ENCODE measurements at places on chromosomes 7 and 10.

DNA sequence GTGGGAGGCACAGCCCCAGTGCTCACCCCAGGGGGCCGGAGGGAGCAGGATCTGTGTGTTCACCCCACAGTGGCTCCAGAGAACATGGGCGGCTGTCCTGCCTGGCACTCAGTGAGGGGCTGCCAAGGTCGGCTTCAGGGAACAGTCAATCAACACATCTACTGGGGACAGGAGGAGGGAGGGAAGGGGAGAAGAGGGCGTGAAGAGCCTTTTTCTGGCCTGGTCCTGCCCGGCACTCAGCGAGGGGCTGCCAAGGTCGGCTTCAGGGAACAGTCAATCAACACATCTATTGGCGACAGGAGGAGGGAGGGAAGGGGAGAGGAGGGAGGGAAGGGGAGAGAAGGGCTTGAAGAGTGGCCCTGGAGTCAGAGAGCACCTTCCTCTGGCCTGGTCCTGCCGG is 184.9 kb downstream of the ADARB2 start:
- no peak for DNase-seq

DNA sequence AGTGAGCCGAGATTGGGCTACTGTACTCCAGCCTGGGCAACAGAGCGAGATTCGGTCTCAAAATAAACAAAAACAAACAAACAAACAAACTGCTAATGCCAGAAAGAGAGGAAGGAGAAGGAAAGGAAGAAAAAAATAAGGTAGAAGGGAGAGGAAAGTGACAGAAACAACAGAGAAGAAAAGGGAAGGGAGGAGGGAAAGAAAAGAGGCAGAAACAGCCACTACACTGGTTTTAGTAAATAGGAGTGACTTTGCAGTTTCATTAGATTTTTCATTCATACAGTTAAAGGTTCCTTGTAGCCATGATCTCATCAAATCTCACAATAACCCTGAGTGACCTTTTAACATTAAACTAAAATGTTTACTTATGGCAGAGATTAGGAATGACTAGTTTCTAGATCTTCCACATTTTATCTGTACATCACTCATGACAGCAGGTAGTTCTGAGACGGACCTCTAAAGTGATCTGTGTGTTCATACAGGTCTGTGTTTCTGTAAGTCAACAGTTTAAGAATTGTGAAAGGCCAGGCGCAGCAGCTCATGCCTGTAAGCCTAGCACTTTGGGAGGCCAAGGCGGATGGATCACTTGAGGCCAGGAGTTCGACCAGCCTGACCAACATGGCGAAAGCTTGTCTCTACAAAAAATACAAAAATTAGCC is 191.3 kb upstream of the KLF14 start:
- DNase-seq: no peak

GRCh38 chr10:7657552-7657951 is 9.2 kb downstream of the ITIH5 start:
- peak; percentile 17 for DNase-seq

DNA sequence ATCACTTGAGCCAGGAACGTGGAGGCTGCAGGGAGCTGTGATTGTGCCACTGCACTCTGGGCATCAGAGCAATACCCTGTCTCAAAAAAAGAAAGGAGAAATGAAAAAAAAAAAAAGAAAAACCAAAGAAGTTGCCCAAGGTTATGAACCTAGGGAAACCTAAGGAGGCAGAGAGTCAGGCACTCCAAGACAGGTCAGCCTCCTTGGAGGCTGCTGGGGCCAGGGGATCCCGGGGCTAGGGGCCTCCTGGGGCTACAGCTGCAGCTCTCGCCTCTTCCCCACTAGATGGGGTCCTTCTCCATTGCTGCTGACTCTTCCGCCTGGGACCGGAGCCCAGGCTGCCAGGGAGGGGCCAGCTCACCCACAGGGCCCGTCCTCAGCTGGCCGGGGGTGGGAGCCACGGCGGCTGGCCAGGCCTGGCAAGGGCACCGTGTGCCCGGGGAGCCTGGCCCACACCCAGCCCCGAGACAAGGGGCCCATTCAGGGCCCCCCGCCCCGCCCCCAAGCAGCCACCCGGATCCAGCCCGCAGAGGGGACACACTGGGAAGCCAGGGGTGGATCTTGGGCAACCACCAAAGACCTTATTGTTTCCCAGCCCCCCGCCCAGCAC is 1.7 kb upstream of the SPACDR start:
- DNase-seq: peak; percentile 76

- no peak for DNase-seq
Measured at GRCh38 chr7:70673778-70674570, 458.0 kb upstream of the GALNT17 start.

- DNase-seq: no peak
Measured at GRCh38 chr7:135538376-135538775, 19.3 kb upstream of the NUP205 start.

DNA sequence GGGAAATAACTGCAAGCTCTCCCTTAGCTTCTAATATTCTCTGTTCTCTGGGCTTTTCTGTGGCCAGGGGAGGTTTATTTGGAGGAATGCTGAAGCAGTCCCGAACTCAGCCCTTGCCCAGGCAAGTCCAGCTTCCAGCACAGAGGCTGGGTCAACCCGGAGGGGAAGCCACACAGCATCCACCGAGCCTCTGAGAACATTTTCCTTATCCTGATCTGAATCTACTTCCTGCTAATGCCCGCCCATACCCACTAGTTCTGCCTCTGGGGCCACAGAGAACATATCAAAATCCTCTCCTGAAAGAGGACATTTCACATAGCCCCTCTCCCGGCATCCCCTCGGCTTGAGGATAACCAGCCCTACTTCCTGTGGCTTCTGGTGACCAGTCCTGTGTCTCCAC is 31.1 kb downstream of the SH3PXD2A start:
- no peak for DNase-seq

GRCh38 chr10:62885684-62886461 is 69.7 kb upstream of the EGR2 start:
- DNase-seq: peak; percentile 75

GRCh38 chr10:103677486-103678177 is 177.7 kb downstream of the SH3PXD2A start:
- no peak for DNase-seq

GRCh38 chr10:88515235-88515634 is 67.9 kb downstream of the RNLS start:
- no peak for DNase-seq

DNA sequence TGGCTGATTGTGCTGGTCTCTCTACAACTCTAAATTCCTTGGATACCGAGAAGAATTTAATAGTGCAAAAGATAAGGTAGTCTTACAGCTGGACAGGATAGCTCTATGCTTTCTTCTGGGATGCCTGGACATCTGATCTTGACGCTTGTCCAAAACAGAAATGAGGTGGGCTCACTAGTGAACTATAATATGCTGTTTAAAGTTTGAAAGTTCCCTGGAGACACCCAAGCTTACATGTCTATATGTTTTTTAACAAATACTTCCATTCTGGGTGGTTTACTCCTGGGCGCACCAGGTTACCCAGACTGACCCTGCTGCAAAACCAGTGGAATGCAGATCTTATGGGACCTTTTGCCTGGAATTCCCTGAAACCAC is 702.1 kb upstream of the COBL start:
- no peak for DNase-seq

GRCh38 chr10:129901389-129902006 is 62.6 kb downstream of the EBF3 start:
- no peak for DNase-seq

- no peak for DNase-seq
Measured at GRCh38 chr7:70894799-70895198, 237.1 kb upstream of the GALNT17 start.

DNA sequence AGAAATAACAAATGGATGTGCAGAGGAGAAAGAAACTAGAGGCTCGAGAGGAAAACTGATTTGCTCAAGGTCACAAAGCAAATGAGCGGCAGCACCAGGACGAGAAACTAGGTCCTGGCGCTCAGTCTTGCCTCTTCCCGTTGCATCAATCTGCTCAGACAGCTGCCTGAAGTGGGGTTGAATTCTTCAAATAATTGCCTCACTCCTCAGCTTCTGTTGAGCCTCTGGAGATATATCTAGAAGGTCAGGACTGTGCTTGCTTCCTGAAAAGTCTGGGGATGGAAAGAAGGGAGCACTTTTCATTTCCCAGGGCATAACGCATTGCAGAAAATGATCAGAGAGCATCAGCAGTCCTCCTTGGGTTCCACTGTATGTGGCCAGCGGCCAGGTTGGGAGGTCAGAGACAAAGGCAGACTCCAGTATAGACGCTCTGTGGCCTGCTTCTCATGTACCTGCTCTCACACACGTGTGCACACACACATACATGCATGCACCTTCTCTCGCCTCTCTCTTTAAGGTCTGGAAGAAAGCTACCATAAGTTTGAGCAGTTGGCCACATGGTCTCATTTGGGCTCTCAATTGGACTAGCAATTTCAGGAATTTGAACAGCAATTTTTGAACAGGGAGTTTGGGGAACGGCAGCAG is 83.7 kb upstream of the DUSP5 start:
- peak; percentile 34 for DNase-seq

DNA sequence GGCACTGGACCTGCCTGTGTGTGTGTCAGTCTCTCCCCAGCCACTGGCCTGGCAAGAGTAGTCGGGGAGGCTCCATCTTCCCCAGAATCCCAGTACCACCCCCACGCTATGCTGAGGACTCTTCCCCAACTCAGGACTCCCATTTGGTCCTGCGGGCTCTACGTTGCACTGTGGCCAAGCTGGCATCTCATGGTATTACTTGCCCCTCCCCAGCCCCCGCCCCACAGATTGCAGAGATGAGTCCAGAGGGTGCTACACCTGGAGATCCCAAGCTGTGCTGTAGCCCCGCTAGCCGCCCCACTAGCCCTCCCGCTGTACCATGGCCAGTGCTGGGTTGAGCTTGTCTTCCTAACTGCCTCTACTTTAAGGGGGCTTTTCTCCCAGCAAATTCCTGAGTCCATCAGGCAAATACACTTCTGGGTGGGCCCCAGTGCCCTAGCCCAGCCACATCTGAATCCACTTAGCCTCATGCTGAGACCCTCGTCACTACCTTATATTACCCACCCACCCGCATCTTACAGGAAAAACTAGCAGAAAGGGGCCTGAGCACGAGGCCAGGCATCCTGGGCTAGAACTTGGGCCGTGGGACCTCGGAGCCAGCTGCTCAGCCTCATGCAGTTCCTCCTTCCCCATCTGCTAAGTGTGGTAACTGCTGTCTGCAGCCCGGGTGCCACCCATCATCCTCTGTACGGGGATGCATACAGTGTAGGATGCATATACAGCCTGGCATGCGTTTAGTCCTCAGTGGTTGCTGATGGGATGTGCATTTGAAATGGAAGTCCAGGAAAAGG is 65.8 kb upstream of the CACUL1 start:
- no peak for DNase-seq

- peak; percentile 46 for DNase-seq
Measured at GRCh38 chr10:133225707-133226191, 4.3 kb upstream of the UTF1 start.

- DNase-seq: no peak
Measured at GRCh38 chr7:35762781-35763180, 38.1 kb upstream of the SEPTIN7 start.

- no peak for DNase-seq
Measured at GRCh38 chr7:1297017-1297960, 64.6 kb downstream of the UNCX start.

GRCh38 chr10:103732339-103733044 is 122.9 kb downstream of the SH3PXD2A start:
- DNase-seq: peak; percentile 61

GRCh38 chr10:45427262-45427969 is 53.4 kb downstream of the ALOX5 start:
- no peak for DNase-seq

DNA sequence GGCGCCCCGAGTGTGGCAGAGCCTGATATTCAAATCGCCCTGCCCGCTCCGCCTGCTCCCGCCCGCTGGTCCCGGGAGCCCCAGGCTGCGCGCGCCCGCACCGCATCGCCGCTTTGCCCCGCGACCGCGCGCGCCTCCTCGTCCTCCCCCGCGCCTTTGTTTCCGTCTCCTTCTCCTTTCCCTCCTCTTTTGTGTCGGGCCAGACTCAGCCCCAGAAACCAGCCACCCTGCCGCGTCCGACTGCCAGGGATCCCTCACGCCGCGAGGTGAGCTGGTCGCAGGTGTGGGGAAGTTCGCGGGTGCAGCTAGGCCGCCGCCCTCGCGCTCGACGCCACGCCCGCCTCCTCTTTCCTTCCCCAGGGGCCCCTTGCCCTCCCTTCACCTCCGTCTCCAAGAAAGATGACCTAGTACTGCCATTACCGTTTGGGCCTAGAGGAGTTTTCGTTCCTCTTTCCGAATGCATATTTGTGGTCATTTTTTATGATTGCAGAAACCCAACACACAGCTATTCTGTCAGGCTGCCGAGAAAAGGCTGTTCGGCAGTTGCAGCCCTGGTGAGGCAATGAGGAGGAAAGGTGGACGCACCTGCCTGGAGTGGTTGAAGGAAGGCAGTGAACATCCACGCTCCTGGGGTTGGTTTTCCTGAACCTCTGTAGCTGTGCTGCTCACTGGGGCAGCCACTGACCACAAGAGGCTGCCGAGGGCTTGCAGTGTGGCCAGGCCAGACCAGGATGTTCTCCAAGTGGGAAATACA is 107.3 kb downstream of the SNX10 start:
- peak; percentile 82 for DNase-seq

DNA sequence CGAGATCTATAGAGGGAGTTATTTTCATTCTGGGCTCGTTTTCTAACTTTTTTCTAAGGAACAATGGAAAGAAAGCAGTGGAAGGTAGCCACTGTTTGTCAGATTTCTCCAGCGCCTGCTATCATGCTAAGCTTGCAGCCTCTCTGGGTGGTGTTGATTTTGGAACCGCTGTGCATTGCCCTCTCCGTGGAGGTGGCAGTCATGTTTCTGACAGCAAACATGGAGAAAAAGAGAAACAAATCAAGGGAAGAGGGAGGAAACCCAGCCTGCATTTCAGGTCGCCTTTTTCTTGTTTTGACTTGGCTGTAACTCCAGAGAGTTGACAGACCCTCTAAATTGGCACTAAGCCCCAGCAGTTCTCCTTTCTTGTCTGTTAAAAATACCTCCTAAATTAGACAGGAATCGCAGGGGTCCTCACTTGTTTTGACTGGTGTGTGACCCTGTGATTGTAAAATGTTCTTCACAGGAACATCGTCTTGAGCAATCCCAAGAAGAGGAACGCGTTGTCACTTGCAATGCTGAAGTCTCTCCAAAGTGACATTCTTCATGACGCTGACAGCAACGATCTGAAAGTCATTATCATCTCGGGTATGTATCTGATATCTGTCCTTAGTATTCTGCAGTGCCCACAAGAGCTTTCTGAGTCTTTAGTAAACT is 4.8 kb downstream of the ECHDC3 start:
- DNase-seq: no peak

- no peak for DNase-seq
Measured at GRCh38 chr10:123194056-123194455, 39.9 kb downstream of the BUB3 start.

DNA sequence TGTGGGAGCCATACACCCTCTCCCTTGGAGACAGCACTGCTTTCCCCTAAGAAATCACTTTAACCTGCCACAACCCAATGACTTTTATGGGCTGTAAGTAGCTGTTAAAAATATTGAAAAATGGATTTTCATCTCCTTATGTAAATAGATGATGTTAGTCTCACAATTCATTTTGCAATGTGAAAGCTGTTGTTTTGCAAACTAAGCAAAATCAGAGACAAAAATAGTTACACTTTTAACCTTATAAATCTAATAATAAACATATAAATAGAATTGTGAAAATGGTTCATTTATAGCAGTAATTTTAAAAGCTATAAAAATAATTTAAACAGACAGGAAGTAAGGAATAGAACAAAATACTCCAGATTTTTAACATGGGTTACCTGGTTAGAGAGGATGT is 268.8 kb upstream of the MAGI2 start:
- no peak for DNase-seq
